SK-N-SH treated with all-trans-retinoic acid at 6 μM for 48 hours (cell line): ENCODE measurements at places on chromosomes 6 and 20.

- no peak for ATAC-seq
Observed at GRCh38 chr6:126396131-126396530, 56.2 kb downstream of the CENPW start.

DNA sequence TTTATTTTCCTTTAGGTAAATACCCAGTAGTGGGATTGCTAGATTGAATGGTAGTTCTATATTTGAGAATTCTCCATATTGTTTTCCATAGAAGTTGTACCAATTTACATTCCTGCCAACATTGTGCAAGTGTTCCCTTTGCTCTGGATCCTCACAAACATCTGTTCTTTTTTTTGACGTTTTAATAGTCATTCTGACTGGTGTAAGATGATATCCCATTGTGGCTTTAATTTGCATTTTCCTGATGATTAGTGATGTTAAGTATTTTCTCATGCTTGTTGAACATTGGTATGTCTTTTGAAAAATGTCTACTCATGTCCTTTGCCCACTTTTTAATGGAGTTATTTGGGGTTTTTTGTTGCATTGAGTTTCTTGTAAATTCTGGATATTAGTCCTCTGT, 85.6 kb downstream of the UBE3D start:
- no peak; the same call in 2 of the 3 replicates for ATAC-seq

DNA sequence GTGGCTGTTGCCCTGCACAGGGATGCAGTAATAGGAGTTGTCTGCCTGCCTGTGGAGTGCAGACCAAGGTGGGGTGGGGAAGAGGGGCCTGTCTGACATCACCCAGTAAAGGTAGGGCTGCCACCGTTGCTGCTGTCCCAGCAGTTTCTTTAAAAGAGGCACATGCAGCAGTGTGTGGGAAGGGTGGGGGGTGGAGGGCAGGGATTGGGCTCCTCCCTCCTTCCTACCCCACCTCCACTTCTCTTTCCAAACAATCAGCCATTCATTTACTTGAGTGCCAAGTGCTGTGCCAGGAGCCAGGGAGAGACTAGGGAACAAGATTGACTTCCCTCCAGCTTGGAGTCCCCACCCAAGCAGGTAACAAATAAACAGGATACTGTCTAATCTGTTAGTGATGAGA, 66.8 kb upstream of the MYL9 start:
- ATAC-seq = peak; percentile 10; the same call in 2 of the 3 replicates

DNA sequence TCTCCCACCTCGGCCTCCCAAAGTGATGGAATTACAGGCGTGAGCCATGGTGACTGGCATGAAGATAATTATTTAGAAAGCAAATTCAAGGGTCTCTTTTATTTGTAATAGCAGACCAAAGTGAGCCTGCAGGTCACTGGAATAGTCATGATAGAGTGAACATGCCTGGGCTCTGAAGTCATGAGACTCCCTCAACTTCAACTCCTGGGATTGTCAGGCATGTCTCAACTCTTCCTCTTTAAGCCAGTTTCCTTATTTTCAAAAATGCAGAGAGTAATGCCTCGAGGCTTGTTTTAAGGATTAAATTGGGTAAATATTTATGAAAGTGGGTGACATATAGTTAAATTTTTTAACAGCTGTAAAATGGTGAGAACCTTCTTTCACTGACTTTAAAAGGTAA, 22.7 kb upstream of the HECA start:
- ATAC-seq = no peak

DNA sequence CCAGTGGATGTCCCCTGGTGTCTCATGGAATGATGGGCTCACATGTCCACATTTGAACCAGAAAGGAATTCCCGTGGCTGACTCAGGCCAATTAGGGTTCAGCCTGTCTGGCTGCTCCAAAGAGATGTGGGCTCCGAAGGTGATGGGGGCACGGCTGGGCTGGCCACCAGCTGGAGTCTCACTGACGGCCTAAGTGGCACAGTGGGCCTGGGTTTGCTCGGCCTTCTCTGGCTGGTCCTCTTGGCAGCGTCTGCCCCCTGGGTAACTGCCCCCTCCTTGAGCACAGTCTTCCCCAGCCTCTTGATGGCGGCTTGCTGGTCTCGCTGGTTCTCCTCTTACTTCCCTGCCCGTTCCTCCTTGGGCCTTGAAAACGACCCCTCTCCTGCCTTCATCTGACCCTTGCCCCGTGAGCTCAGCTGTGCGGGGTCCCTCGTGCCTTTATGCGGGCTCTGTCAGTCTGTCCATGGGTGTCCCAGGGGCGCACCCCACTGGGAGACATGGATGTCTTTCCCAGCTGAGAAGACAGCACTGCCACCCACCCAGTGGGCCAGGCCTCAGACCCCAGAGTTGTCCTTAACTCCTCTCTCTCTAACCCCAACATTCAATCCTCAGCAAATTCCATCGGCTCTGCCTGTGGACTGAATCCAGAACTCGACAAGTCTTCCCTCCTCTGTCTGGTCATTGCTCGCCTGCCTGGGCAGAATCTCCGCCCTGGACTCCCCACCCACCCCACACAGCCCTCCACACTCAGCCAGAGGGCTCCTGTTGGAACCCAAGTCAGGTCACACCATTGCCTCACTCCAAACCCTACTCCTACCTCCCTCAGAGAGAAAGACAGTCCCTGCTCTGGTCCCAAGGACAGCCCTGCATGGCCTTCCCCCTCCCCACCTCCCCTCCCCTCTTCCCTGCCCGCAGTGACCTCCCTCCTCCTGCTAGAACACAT, 78.7 kb downstream of the CEBPB start:
- ATAC-seq = no peak

- no peak for ATAC-seq
Observed at GRCh38 chr20:15146948-15147347, 809.5 kb upstream of the FLRT3 start.

DNA sequence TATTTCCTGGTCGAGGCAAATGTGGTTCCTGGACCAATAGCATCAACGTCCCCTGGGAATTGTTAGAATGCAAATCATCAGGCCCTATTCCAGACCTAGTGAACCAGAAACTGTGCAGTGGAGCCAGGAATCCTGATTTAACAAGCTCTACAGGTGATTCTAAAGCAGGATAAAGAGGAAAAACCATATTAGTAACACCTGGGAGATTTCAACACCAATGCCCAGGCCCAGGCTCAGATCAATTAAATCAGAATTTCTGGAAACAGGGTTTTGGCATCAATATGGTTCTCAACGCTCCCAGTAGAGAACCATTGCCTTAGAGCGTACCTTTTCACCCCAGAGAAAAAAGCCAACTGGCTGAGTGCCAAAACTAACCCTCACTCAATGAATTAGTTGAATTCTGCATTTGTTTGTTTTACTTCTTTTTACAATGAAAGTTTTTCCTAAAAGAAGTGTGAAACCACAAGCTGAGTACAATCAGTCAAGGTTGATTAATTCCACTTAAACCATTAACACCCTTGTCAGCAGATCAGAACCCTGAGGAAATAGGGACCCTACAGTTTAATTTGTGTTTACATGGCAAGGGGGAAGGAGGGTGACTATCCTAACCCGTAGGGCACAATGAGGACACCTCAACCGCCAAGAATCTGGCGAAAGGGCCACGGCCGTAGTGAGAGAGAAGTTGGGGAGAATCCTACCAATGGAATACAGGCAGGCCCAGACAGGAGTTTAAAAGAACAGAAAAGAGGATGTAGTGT, 34.9 kb upstream of the LOC128125822 start:
- ATAC-seq = no peak

- no peak for ATAC-seq
Observed at GRCh38 chr6:71889366-71889765, 3.0 kb downstream of the RIMS1 start.

DNA sequence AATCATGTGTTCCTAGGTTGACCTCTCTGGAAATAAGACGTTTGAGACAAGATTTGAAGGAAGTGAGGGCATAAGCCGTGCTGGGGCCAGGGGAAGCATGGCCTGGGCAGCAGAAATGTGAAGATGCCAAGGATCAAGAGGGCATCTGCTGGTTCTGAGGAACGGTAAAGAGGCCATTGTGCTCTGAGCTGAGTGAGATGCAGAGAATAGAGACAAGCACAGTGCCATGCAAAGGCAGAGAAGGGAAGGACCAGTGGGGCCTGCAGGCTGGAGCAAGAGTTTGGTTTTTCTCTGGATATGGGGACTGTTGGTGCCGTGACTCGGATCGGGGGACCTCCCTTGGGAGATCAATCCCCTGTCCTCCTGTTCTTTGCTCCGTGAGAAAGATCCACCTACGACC, 50.8 kb downstream of the SMPDL3A start:
- ATAC-seq = peak; percentile 59

DNA sequence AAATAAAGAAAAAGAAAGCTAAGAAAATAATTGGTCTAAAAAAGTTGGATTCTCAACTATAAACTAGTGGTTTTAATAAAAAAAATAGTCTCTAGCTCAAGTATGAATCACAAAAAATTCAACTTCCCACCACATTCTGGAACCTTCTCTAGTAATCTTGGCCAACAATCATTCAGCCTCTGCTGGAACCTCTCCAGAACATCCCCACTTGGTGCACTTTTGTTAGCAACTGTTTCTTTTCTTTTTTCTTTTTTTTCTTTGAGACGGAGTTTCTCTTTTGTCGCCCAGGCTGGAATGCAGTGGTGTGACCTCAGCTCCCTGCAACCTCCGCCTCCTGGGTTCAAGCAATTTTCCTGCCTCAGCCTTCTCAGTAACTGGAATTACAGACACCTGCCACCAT, 35.7 kb downstream of the TXLNB start:
- no peak for ATAC-seq

GRCh38 chr6:40417031-40417430, 170.1 kb downstream of the LRFN2 start:
- ATAC-seq = no peak

DNA sequence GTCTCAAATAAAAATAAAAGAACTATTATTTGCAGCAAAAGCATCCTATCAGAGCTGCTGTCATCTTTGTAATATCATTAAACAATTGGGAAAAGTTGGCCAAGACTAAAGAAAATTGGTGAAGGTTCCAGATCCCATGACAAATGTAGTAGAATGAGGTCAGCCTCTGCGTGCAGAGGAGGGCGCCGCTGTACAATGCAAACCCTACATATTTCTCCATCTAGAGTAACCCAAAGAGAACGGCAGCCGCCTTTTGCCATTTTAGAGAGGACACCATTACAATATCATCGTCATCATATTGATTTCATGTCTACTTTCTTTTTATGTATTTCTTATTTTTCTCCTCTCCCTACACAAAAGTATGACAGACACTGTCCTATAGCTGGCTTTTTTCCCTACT, 59.5 kb downstream of the ZMYND8 start:
- ATAC-seq = peak; percentile 59
